ENCODE measurements at places on chromosomes 16 and 17.

DNA sequence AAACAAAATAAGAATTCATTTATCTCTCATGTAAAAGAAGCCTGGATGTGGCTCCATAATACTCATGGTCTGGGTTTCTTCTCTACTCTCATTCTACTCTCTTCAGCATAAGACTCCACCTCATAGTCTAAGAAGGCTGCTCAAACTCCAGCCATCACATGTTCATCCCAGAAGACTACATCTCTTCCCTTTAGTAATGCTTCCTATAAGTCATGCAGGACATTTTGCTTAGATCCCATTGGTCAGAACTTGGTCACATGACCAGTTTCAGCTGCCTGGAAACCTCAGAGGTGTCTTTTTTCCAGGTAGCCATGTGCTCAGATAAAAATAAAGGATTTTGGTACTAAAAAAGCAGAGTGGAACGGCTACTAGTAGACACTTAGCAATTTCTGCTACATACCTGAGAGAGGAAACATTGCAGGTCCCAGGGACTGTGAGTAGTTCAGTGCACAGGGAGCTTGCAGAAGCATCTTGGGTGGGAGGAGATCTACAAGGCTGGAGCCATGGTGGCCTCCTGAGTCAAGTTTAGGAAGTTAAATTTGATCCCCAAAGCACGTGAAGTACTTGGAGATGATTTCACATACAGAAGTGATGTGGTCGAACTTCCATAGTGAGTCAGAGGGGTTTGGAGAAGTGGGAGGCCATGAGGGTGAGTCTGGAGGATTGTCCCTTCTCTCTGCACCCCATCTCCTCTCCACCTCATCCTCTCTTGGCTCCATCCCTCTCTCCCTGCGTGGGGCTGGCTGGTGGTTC, 110.2 kb downstream of the CCDC182 start:
- no peak for DNase-seq

GRCh38 chr17:30961209-30962188, 9.3 kb upstream of the RNF135 start:
- DNase-seq: no peak

DNA sequence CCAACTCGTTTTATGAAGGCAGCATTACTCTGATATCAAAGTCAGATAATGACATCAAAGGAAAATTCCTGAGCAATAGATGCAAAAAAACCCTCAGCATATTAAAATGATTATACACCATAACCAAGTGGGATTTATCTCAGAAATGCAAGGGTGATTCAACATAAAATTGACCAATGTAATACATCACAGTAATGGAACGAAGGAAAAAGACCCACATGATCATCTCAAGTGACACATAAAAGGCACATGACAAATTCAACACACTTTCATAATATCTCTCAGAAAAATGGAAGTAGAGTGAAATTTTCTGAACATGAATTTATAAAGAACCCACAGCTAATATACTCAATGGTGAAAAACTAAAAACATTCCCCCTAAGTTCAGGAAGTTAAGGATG, 118.8 kb downstream of the ITFG1 start:
- no peak for DNase-seq

- no peak for DNase-seq
Measured at GRCh38 chr17:36629970-36630502, 28.7 kb downstream of the MRM1 start.

DNA sequence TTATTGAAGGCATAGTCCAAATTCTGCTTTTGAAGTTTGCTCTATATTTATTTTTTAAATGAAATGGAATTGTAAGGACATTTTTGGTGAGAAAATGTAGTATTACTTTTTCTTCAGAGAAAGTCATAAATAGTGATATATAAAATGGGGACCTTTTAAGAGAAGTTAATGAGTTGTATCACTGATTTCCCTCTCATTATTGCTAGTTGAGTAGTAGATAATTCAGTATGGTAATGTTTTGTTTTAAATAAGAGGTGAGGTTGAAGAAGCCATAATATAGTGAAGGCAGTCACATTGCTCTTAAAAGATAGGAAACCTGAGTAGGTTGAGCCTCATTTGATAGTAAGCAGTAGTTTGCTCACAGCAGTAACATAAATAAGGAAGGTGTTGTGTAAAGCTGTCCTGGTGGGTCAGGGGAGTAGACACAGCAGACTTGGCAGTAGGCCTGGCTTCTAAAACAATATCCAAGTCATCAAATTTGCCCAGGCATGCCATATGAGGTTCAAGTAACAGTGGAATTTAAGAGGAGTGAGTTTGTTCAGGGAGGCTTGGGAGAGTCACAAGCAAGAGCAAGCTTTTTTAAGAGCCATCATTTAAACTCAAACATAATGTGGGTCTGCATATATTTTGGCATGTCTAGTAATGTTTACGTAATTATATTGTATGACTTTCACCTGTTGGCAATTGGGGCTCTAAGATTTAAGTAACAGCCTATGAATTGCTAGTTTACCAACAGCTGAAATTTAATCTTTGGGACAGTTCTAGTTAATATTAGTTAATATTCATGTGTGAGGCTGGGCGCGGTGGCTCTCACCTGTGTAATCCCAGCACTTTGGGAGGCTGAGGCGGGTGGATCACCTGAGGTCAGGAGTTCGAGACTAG, 6.5 kb downstream of the NFATC3 start:
- no peak for DNase-seq

Measured in anterior cingulate cortex (tissue), 58 donors.